ENCODE measurements at places on chromosomes 12 and 14.

DNA sequence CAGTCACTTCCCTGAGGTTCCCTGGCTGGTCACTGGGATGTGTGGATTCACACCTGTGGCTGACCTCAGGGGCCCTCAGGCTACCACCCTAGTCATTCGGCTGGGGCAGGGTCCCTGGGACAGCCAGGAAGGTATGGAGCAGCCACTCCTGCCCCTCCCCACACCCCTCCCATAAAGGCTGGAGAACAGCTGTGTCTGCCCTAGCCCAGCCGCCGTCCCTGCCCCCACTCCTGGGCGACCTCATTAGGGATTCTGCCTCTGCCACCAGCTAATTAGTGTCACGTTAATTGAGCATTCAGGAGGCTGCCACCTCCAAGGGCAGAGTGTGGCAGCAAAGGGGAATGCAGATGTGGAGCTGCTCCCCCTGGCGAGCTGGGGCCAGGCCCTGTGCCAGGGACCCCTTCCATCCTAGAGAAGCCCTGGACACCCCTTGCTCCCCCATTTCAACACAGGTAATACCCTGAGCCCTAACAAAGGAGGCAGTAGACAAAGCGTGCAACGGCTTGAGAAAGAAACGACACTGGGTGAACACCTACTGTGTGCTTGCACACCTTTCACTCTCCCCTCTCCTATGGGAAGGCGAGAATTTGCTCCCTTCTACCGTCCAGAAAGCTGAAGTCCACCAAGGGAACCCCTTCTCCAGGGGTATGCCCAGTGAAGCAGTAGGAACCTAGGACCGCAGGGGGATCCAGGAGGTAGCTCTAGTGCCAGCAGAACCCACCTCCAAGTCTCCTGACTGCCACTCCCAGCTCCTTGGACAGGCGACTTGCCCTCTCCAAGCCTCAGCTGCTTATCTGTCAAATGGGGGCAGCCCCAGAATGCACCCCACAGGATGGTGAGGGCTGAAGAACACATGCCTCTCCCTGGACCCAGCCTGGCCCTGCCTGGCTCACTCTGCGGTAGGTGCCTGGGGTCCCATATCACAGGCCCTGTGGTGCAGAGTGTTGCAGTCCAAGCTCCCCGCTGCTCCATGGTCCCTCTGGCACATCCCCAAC is 45.1 kb downstream of the FAM222A start:
- no peak for DNase-seq

DNA sequence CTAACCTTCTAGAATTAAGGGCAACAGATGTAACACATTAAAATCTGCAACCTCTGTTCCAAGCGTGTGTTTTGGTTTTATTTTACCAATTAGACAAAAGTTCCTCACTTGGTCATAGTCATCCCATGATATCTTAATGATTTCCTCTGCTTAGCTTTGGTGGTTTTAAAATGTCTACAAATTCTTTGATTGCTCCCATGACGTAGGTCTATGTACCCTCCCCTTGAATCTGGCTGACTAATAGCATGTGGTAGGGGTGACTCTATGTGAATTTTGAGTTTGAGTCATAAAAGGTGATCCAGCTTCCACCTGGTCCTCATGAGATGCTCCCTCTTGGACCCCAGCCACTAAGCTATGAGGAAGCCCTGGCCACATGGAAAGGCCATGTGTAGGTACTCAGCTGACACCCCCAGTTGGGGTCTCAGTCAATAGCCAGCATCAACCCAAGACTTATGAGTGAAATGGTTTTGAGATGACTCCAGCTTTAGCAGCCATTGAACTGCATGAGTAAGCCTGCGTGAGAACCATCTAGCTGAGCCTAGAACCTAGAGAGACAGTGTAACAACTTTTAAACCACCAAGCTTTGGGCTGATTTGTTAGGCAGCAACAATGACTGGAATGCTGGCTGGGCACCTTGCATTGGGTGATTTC is 247.1 kb downstream of the MSRB3 start:
- DNase-seq, result no peak

DNA sequence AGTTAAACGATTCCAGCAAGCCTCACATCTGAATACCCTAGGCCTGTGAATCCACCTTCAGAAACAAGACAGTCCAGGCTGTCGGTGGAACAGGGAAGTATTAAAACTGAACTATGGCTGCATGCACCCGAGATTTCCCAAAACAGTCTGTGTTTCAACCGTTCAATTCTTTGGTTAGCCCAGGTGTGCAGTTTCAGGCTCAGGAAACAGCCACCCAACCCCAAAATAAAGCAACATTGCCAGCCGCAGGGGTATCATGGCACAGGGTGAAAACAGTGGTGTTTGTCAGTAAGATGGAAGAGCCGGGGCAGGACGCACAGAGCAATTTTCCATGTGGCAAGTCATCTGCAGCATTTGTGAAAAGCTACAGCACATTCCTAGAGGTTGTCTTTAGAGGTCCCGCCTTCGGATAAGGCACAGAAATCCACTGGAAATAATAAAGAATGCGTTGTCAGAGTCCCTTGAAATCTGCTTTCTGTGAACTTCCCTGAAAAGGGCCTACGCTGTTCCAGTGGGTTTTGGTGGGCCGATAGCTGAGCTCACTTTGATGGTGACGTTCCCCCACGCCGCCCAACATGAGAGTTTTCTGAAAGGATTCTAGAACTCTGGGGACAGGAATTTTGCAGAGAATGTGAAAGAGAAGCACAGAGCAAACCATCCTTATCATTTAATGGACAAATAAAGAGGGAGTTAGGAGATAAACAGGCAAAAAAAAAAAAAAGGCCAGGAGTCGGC is 84.9 kb downstream of the BCL11B start:
- no peak for DNase-seq

DNA sequence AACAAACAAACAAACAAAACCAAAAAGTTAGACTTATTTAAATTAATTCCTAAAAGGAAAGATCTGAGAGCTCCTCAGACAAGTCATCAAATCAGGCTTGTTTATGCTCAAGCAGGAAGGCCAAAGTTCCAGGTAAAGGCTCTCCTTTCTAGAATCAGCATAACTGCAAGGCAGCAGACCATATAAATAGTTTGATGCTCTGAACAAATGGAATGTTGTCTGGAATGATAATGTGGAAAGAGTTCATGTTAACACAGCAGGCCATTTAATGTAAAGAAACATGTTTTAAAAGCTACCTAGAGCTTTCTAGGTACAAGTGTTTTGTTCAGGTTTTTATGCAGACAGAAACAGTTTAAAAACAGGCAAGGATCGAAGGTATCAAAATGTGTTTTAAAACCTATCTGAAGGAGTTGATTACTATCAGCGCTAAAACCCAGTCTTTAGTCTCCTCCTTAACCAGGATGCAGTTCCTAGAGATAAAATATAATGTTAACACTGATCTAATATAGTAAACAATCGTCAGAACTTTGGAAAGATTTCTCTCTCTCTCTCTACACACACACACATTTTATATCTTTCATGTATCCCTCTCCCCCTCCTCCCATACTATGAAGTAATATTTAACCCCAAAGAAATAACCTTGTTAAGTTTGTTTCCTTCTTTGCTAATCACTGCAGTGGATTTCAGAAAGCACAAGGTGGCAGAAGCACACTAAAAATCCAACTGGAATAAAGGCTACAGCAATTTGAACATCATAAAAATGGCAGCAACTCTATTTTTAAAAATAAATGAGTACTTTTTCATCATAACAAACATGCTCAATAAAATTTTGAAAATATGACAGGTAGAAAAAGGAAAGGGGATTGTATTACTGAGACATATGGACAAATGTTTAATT is 135.5 kb downstream of the PAWR start:
- no peak for DNase-seq

DNA sequence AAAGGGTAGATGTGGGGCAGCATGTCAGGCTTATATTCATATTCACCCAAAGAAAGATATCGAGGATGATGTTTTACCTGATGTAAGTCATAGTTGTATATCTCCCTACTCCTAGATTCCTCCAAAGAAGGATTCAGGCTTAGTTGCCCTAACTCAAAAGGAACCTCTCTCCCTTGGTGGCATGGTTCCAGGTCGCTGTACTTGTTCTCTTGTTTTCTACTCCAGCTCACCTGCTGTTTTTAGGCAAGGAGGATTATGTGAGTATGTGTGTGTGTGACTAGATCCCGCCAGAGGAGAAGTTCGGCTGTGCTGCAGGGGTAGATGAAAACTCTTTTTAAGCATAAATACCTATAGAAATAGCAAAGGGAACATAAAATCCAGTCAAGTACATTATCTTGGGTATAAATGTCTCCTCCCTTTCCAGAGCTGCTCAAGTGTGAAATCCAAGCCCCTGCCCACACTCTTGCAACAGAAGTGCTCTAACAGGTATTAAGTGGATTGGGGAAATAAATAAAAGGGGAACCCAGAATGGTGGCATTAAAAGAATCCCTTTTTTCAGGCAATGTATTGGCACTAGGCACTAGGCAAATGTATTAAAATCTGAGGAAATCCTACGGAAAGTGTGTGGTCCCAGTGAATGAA is 375.7 kb downstream of the ZFP36L1 start:
- no peak for DNase-seq
